ENCODE measurements at places on chromosomes 3 and 15.

GRCh38 chr3:57959423-57960173 is 48.6 kb upstream of the FLNB start:
- no peak for DNase-seq

- DNase-seq: no peak
Measured at GRCh38 chr3:31227131-31227562, 305.6 kb upstream of the STT3B start.

DNA sequence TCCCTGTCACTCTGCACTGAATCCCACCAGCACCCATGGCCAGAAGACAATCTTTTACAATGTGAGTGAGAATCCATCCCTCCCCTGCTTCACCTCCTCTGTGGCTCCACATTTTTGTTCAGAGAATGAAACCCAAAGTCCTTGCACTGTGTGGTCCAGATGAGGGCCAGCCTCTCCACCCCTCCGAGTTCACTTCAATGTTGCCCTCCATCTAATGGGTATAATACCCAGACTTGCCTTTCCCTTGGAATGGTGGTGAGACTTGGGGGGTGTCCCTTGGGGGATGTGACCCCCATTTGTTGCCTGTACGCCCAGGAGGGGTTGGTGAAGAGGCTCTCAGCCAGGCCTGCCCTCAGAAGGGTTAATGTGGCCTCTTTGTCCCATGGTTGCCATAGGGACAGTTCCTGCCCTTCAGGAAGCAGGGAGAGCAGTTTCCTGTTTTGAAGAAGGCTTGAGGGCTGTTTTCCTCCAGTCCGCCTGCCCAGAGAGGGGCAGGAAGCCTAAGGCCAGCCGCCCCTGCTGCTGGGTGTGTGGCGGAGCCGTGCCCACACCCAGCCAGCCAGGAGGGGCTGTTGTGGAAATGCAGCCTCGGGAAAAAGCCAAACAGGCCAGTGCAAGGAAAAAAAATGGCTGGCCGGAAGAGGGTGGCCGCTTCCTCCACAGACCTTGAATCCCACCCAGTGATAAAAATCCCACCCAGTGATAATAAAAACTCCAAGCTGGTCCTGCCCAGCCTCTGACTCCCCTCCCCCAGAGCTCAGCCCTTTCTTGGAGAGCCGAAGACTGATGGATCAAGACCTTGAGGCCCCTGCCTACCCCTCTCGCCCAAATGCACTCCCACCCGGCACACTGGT is 14.6 kb upstream of the FGD5 start:
- no peak for DNase-seq

DNA sequence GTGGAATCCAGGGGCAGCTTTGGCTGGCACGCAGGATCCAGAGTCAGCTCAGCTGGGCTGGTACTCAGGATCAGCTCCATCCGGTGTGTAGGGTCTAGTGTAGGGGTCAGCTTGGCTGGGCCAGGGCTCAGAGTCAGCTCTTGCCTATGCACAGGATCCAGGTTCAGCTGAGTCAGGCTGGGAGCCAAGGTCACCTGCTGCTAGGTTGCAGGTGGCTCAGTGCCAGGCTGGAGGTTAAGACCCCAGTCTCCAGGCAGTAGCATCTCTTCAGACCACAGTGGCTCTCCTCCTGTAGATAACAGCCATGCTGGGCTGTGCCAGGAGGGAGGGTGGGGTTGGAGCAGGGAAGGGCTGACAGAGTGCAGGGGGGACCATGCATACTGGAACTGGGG is 1.8 kb downstream of the HYAL3 start:
- DNase-seq: no peak

DNA sequence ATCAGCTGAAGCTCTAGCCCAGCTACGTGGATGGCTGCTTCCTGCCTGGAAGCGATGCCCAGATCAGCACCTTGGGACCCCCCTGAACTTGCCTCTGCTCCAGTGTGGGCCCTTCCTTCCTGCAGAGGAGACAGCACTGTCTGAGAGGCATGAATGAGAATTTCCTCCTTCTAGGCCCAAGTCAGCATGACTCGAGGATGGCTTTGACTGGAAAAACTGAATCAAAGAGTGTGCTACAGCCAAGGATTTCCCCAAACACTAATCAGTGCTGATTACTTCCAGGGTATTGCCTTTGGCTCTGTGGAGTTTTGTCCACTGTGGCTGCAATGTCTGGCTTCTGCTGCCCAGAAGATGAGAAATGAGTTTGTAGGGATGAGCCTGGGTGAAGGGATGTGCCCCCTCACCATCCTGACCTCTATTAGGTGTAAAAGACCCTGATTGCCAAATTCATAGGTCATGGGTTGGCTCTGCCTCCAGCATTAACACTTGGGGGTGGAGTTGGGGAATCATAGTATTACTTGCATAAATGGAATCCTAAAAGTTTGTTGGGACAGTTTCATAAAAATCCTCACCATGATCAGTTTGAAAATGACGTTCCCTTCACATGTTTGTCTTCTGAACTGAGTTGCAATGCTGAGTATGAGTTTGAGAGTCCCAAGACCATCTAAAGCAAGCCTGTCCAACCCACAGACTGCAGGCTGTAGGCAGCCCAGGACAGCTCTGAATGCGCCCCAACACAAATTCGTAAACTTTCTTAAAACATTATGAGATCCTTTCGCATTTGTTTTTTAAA is 36.7 kb downstream of the FLNB start:
- peak; percentile 31 for DNase-seq

DNA sequence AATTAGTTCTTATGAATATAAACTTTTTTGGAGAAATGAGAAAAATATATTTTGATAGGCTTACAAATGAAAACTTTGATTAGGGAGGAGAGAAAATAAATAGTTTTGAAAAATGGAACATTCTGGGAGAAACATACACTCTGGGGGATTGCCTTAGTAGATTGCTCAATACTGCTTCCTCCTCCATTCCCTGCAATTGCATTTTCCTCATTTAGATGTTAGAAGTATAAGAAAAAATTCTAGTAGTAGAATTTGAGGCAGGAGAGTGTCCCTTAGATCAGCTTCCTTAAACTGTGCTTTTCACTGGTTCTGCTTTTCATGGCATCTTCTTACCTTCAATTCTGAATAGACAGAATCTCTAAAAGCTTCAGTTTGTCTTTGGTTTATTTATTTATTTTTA is 46.2 kb upstream of the CTDSPL2 start:
- DNase-seq: no peak

DNA sequence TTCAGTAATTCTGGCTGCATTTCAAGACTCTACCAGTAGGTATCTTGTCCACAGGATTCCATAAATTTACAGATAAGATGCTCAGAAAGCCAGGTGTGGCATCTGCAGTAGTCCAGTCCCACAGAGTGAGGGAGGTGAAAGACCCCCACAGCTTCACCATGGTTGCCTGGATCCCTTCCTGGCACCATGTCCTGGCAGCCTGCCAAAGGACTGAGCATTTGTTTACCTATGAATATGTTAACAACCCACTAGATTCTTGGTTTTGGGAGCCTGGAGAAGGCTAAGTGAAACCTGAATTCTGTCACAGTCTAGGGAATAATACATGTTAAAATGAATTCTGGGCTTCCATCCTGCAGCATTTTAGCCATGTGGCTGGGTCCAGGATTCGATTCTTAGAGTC is 14.9 kb downstream of the CHST2 start:
- peak; percentile 18 for DNase-seq

- DNase-seq: no peak
Measured at GRCh38 chr3:194713299-194714136, 27.8 kb downstream of the FAM43A start.

DNA sequence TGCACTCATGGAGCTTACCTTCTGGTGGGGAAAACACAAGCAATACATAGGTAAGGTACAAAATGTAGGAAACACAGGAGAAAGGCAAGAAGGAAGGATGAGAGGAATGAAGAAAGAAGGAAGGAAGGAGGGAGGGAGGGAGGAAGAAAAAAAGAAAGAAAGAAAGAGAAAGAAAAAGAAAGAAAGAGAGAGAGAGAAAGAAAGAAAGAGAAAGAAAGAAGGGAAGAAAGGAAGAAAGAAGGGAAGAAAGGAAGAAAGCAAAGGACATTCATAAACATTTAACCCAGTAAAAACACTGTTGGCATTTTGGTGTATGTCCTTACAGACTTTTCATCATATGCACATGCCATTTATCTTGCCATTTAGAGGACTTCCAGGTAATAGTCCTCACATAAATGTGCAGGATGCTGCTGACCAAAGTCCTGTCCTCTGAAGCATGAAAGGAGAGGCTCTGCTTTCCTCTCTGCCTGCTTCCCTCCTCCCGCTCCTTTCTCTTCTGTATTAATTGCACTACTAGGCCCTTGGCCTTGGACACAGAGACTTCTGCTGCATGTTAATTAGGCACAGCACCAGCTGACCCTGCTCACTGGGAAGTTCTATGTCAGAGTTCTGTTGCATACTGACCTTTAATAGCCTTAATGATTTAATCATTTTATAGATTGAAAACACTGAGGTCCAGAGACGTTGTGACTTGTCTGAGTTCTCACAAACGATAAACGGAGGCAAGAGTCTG is 29.7 kb upstream of the NDUFB4 start:
- DNase-seq: no peak

DNA sequence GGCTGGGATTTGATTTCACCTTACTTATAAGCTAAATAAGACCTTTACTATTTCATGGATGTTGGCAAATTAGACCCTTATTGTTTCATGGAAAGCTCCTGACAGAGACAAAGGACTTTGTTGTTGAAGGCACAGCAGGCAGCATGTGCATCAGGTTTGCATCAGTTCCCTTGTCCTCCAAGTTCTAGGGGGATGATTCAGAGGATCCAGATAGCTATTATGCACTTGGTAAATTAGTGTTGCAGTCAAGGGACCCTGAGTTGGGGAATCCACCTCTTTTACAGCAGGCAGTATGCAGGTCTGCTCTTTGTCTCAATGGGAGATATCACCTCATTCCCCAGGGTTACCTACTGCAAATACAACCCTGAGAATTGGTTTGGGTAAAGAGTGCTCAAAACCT is 131.4 kb upstream of the IGSF10 start:
- DNase-seq: no peak

DNA sequence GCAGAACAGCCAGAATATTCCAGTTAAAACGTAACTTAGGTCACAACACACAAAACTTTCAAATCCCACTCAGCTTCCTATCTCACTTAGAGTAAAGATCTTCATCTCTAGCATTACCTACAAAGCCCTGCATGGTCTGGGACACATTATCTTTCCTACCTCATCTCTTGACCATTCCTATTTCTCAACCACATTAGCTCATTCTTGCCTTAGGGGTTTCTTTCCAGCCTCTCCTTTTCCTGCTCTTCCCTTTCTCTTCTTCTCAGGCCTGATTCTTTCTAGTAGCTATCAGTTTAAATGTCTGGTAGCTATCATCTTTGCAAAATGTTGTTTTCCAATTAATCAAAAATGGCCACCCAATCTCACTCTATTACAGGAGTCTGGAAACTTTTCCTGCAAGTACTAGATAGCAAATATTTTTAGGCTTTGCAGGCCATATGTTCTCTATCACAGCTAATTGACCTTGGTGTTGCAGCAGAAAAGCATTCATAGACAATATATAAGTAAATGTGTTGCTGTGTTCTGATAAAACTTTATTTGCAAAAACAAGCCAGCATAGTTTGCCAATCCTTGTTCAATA is 15.1 kb upstream of the CBLB start:
- peak; percentile 51 for DNase-seq

GRCh38 chr3:148748283-148748682 is 50.6 kb downstream of the AGTR1 start:
- no peak for DNase-seq

GRCh38 chr15:38035701-38036100 is 101.3 kb downstream of the TMCO5A start:
- DNase-seq: peak; percentile 53

DNA sequence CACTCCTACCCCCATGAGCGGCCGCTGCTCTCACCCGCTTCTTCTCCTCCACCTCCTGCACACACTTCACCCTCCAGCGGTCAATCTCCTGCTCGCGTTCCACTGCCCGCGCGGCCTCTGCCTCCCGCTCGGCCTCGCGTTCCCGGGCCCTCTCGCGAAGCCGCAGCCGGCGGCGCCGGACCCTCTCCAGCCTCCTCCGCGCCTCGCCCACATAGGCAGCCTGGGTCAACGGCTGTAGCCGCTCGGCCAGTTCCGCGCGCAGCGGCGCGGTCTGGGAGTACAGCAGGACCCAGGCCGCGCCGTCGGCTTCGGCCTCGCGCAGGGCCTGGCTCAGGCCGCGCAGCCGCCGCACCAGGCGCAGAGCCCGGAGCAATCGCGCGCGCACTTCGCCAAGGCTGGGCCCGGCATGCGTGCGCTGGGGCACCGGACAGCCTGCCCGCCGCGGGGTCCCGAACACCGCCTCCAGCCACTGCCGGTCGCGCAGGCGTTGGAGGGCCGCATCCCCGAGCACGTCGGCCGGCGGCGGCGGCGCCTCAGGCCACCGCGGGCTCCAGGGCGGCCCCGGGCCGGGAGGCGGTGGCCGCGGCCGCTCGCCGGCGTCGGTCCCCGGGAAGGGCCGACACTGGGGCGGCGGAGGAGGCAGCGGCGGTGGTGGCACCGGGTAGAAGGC is 595 bp downstream of the PDCD7 start:
- peak; percentile 46 for DNase-seq

GRCh38 chr3:139937674-139938279 is 2.8 kb downstream of the CLSTN2 start:
- peak; percentile 22 for DNase-seq

DNA sequence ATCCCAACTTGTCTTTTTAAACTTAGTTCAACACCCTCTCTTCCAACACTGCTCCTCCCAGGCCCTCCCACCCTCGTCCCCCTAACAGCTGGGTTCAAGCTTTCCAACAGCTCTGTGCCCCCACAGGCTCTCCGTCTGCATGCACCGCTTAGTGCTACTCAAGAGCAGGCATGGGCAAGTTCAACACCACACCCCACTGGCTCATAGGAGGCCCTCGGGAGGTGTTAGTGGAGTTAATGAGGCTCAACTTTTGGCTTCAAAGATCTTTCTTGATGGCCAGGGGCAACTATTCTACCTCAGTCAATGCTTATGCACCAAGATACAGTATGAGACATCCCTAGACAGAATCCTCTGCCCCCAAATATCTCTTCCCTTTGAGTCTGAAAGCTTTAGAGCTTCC is 114.4 kb downstream of the ANP32A start:
- DNase-seq: no peak

DNA sequence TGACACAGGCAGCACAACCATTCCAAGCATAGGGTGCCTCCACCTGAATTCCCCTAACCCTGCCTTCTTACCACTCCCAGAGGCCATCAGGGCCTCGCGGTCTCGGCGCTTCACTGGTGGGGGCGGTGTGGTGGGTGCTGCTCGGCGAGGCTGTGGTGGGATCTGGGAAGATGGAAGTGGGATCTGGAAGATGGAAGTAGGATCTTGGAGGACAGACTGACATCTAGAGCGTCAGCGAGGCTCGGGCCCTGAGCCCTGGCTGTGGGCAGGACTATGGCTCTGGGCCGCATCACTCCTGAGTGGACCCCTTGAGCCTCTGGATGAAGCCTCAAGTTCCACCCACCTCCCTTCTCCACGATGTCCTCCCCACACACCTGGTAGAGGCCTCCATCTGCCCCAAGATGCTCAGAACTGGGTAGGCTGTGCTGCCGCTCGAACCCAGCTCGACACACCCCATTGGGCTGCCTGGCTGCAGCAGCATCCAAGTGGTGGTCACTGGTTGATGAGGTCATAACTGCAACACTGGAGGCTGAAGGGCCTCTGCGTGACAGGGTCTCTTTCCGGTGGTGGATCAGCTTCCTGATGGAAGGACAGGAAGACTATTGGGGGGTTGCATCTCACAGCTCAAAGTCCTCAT is 3.6 kb downstream of the NCKIPSD start:
- no peak for DNase-seq

- no peak for DNase-seq
Measured at GRCh38 chr3:157170861-157171260, 10.9 kb upstream of the CCNL1 start.
